ENCODE measurements at places on chromosomes 3 and 15.

GRCh38 chr3:124600765-124601164, 129.5 kb upstream of the UMPS start:
- no peak for DNase-seq

DNA sequence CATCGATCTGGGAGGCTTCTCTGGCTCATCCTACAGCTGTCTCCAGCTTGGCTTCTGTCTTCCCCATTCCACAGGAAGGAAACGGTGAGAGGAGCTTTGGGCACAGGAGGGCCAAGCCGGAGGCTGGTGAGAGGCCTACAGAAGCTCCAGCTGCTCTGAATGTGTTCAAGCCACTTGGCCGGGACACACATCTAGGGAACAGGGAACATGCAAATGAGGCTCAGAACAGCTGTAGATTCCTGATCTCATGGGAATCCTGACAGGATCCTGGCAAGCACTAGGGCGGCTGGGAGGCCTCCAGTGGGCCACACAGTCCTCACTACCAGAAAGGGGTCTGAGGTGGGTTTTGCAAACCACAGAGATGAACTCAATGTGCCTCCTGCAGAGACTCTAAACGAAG, 13.7 kb downstream of the SEMA5B start:
- no peak for DNase-seq

GRCh38 chr3:111831840-111832239, 27.2 kb upstream of the PHLDB2 start:
- DNase-seq = no peak

DNA sequence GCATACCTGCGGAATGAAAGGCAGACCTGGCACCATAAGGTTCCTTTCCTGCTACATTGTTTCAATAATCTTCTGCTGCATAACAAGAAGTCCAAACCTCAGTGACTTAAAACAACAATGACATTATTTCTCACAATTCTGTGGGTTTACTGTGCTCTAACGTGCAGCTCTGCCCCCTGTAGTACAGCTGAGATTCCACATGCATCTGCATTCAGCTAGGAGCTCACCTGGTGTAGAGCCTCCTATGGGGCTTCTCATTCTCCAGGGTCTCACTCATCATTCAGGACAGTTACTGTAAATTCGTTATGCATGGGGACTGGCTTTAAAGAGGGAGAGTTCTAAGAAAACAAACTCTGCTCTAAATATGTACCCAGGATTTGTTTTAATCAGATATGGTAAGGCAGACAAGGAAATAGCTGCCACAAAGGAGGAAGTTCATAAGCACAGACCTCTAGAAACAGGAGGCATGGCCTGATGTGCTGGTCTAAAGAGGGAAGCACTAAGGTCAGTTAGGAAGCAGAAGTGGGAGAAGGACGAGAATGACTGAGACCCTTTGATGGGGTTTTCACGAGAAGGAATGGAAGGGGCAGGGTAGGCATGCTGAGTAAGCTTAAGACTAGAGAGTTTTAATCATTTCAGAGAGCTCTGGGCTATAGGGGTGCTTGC, 347.0 kb downstream of the NEK10 start:
- DNase-seq = no peak

DNA sequence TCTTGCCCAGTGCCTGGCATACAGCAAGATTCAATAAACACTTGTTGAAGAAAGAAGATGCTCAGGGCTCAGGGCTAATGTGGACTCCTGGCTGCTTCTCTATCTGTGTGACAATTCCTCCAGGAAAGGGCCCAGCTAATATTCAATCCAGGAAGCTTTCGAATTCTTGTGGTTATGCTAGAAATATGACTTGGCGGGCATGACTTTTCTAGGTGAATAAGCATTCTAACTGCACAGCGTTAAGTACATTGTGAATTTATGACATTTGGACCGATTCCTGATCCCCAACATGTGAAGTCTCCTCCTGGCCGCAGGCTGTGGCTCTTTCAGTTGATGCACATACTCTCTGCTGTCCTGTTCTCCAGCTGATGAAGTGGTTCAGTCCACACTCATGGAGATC, 117.0 kb downstream of the IMPG2 start:
- no peak for DNase-seq

GRCh38 chr3:23325466-23326065, 122.4 kb downstream of the UBE2E2 start:
- DNase-seq = no peak

Measured in stimulated activated CD4-positive, alpha-beta T cell treated with anti-CD3 and anti-CD28 coated beads, Interleukin-1b, Interleukin-23, amount 100 ng/mL, for 1 hour (primary cell).